Coronary artery (tissue), 2 donors: ENCODE measurements at places on chromosomes 16 and 17.
A peak's percentile ranks its signal among the peaks of the same experiment; 100 is the strongest.

DNA sequence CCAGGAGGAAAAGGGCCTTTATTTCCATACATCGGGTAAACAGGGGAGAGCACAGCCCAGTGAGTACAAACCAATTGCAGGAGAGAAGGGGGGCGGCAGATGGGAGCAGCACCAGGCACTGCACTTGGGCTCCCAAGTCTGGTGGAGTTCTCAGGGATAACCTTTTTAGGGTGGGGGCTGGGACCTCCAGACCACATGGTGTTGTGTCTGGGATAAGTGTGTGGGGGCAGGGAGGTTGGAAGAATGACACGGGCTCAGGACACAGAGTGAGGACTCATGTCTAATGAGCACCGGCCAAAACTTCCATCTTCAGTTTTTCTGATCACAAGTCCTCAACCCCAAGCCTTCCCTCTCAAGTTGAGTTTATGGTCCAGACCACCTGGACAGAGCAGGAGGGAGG is 30.6 kb downstream of the PIPOX start:
- DNase-seq: no peak

- peak; percentile 57 for DNase-seq
Observed at GRCh38 chr17:40547079-40547784, 18.0 kb downstream of the CCR7 start.

- peak; percentile 96 for DNase-seq
Observed at GRCh38 chr16:84718-85406, 6.8 kb downstream of the MPG start.

DNA sequence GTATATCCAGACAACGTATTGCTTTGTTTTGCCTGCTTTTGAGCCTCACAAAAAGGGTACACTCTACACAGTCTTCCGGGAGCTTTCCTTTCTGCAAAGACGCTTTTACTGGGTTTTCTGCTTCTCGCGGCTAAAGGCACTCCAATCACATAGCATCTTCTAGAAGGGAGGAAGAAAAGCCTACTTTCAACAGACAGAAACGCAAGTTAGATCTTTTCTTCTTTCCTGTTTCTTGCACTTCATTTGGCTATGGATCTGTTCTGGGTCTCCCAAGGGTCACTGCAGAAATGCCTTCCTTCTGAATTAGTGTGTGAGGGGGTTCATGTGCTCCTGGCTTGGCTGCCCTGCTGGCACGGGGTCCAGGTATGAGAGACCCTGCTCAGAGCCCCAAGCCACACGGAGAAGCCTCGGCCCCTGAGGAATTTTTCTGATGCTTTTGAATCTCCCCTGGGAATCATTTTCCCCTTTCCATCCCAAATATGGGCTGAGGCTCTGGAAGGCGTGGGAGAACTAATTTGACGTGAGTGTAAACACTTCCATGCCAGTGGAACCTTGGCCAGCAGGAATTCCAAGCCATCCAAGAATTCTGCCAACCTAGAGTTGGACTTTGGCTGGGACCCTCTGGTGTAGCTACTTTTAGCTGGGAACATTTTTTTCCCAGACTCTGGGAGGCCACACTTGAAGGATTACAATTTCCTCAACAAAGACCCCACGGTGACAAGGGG is 49.6 kb upstream of the NKD1 start:
- peak; percentile 80 for DNase-seq

GRCh38 chr16:7602291-7602950 is 269.8 kb downstream of the RBFOX1 start:
- DNase-seq: no peak

GRCh38 chr16:47600376-47600775 is 139.2 kb downstream of the PHKB start:
- no peak for DNase-seq

GRCh38 chr16:20774703-20775362 is 11.0 kb downstream of the ACSM3 start:
- no peak for DNase-seq

- no peak for DNase-seq
Observed at GRCh38 chr16:26344976-26345375, 653.2 kb downstream of the HS3ST4 start.

DNA sequence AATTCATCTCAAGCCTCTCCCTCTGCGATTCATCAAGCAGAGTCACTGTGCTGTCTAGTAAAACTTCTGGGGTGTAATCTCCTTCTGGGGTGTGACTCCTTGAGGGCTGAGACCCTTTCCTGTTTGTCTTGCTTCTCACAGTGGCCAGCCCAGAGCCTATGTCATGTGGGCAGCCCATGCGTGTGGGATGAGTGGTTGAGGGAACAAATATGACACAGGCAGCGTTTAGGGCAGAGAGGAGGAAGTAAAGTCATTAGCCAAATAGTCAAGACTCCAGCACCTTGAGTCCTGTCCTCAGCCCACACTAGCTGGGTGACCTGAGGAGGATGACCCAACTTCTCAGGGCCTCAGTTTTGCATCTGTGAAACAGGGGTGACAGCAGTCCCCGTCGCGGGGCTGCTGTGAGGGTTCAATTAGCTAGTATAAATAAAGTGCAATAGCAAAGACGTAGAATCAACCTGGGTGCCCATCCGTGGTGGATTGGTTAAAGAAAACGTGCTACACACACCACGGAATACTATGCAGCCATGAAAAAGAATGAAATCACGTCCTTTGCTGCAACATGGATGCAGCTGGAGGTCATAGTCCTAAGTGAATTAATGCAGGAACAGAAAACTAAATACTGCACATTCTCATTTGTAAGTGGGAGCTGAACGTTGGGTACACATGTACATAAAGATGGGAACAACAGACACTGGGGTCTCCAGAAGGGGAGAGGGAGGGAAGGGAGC is 4.5 kb upstream of the ITGAX start:
- DNase-seq: no peak

- no peak for DNase-seq
Observed at GRCh38 chr16:49583911-49584310, 210.3 kb downstream of the C16orf78 start.

DNA sequence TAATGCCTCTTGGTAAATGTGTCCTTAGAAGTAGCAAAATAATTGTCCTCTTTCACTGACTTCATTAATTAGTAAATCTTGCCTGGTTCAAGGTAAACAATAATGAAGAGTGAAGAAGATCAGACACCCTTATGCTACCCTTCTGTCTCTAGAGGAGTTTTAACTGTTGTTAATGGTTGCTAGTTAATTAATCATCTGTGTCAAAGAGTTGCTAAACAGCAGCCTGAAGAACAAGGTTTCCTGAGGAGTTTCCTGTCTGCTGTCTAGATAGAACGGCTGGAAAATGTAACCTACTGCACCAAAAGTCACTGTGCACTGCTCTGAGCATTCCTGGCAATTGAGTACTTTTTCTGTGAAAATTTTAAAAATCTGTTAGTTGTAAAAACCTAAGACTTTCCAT is 131.3 kb downstream of the NLK start:
- DNase-seq: no peak

GRCh38 chr17:31392856-31393748 is 1.6 kb downstream of the RAB11FIP4 start:
- DNase-seq: peak; percentile 57
